Epithelial cell of esophagus (primary cell): ENCODE measurements at places on chromosomes 6 and 20.

GRCh38 chr6:17859846-17860245, 127.6 kb downstream of the KIF13A start:
- no peak for DNase-seq

GRCh38 chr6:1657116-1657770, 47.5 kb downstream of the FOXC1 start:
- DNase-seq, result no peak

GRCh38 chr20:40754339-40754943, 65.4 kb upstream of the MAFB start:
- DNase-seq, result no peak

DNA sequence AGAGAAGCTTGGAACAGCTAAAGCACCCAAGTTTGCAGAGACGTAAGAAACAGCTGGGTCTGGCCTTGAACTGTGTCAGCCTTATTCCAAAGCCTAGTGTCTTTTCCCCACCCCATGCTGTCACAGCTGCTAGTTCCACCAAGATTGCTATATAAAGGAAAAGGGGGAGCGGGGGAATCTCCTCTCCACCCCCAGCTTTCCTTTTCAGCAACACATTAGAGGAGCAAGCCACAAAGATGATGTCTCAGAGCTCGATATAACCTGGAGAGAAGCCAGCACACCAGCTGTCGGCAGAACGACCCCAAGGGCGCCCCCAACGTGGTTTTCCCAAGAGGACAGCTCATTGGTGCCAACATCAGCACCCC, 36.5 kb downstream of the ATP9A start:
- DNase-seq, result no peak
